ENCODE measurements at places on chromosomes 5 and 9. TPM values are rescaled to one million over a fixed set of nuclear protein-coding genes. Genes with fewer than 3 reads are reported as not detected.

The NUTM2F gene
- total RNA-seq = not detected

- H3K27me3 ChIP-seq = peaks cover 12% of the 10 kb centered on the region
- peaks cover 2% of the 10 kb centered on the region for H3K4me1 ChIP-seq
- no peaks in the 10 kb centered on the region for H3K36me3 ChIP-seq
- H3K4me3 ChIP-seq = no peak overlapping the region
- no peak overlapping the region for H3K27ac ChIP-seq
- DNase-seq = no peak
Measured at GRCh38 chr5:1121891-1122290, 10.0 kb upstream of the SLC12A7 start.

GRCh38 chr9:123316053-123316718 lies 39.8 kb upstream of the CRB2 start:
- H3K27me3 ChIP-seq = peaks cover 4% of the 10 kb centered on the region
- no peak overlapping the region for H3K27ac ChIP-seq
- no peak overlapping the region for H3K4me3 ChIP-seq
- no peaks in the 10 kb centered on the region for H3K36me3 ChIP-seq
- peaks cover 8% of the 10 kb centered on the region for H3K4me1 ChIP-seq
- DNase-seq = no peak

DNA sequence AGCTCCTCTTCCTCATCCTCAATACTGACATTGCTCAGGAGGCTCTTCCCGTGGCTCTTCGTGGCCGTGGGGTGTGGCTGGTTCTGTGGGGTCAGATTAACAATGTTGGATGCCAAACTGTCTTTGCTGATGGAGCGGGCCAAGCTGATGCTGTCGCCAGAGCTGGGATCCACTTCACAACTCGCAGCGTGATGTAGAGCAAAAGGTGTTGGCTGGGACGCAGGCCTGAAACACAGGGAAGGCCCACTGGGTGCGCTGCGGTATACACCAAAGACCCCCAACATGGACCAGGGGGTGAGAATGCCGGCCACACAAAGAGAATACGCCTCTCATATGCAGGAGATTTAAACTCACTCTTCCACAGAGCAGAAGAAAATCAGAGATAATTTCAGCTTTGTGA lies 84.3 kb downstream of the CAMSAP1 start:
- peaks cover 5% of the 10 kb centered on the region for H3K36me3 ChIP-seq
- H3K27me3 ChIP-seq = no peaks in the 10 kb centered on the region
- no peak overlapping the region for H3K27ac ChIP-seq
- H3K4me1 ChIP-seq = no peaks in the 10 kb centered on the region

GRCh38 chr9:120263836-120264235 lies 316.1 kb downstream of the CDK5RAP2 start:
- no peaks in the 10 kb centered on the region for H3K27me3 ChIP-seq
- DNase-seq = no peak
- H3K36me3 ChIP-seq = no peaks in the 10 kb centered on the region
- no peak overlapping the region for H3K27ac ChIP-seq
- no peak overlapping the region for H3K4me3 ChIP-seq

GRCh38 chr5:59709846-59710245 lies 183.7 kb downstream of the PDE4D start:
- no peaks in the 10 kb centered on the region for H3K4me1 ChIP-seq
- DNase-seq = no peak

DNA sequence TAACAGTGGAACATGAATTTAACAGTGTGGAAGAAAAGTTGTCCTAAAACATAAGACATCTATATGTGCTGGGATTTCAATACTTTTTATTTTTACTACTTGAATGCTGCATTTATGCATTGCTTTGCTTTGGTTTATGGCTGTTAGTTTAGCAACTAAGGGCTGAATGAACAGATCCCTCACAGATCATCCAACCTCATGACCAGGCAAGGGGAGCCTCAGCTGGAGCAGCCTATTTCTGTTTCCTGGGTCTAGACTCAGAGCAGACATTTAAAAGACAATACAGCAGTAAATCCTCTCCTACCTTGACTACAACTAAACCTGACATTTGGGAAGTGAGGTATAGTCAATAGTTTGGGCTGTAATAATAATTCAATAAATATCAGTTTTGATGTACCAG lies 163.3 kb downstream of the AUH start:
- no peak overlapping the region for H3K4me3 ChIP-seq
- H3K4me1 ChIP-seq = peaks cover 36% of the 10 kb centered on the region
- no peak for DNase-seq
- no peak overlapping the region for H3K27ac ChIP-seq
- H3K36me3 ChIP-seq = peaks cover 38% of the 10 kb centered on the region

- DNase-seq = no peak
- H3K36me3 ChIP-seq = no peaks in the 10 kb centered on the region
- H3K4me3 ChIP-seq = no peak overlapping the region
- H3K27me3 ChIP-seq = no peaks in the 10 kb centered on the region
- no peaks in the 10 kb centered on the region for H3K4me1 ChIP-seq
Measured at GRCh38 chr5:161598686-161599085, 52.2 kb upstream of the GABRB2 start.

- peak overlapping the region; percentile 34 for H3K27ac ChIP-seq
- no peak for DNase-seq
- H3K27me3 ChIP-seq = no peaks in the 10 kb centered on the region
- H3K4me3 ChIP-seq = no peak overlapping the region
Measured at GRCh38 chr9:137745541-137745991, 126.8 kb downstream of the EHMT1 start.

- H3K4me3 ChIP-seq = no peak overlapping the region
- peaks cover 2% of the 10 kb centered on the region for H3K27me3 ChIP-seq
- H3K4me1 ChIP-seq = no peaks in the 10 kb centered on the region
- no peak for DNase-seq
Measured at GRCh38 chr5:133155326-133155969, 103.6 kb downstream of the HSPA4 start.

- DNase-seq = no peak
- no peaks in the 10 kb centered on the region for H3K4me1 ChIP-seq
Measured at GRCh38 chr5:37637165-37637845, 202.5 kb downstream of the GDNF start.

GRCh38 chr5:66406761-66407336 lies 189.3 kb upstream of the MAST4 start:
- DNase-seq = no peak
- H3K27me3 ChIP-seq = peaks cover 9% of the 10 kb centered on the region
- H3K4me3 ChIP-seq = no peak overlapping the region
- no peaks in the 10 kb centered on the region for H3K4me1 ChIP-seq
- no peak overlapping the region for H3K27ac ChIP-seq

GRCh38 chr9:22383718-22384117 lies 62.9 kb upstream of the DMRTA1 start:
- DNase-seq = no peak
- H3K4me1 ChIP-seq = no peaks in the 10 kb centered on the region
- H3K4me3 ChIP-seq = no peak overlapping the region
- no peaks in the 10 kb centered on the region for H3K36me3 ChIP-seq
- H3K27ac ChIP-seq = no peak overlapping the region
- no peaks in the 10 kb centered on the region for H3K27me3 ChIP-seq

DNA sequence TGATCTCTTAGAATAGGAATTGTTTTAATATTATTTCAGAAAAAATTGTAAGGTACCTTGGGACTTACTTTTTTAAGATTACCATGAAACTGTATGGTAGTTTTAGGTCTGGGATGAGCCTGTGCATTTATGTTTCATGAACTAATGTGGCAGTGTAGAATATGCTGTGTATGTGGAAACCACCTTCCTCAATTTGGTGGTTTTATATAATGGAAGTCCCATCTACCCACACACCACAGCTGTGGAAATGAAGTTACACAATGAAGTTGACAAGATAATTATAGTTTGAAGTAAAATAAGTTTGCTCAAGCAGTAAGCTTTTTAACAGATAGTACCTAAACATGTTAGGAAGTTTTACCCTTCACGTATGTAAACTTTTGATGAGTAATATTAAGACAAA lies 24.4 kb downstream of the WDR36 start:
- no peaks in the 10 kb centered on the region for H3K27me3 ChIP-seq
- no peak overlapping the region for H3K27ac ChIP-seq
- peaks cover 8% of the 10 kb centered on the region for H3K4me1 ChIP-seq
- no peak for DNase-seq
- peaks cover 28% of the 10 kb centered on the region for H3K36me3 ChIP-seq
- no peak overlapping the region for H3K4me3 ChIP-seq

Data from activated naive CD8-positive, alpha-beta T cell treated with anti-CD3 and anti-CD28 coated beads, Interleukin-2, amount 10 ng/mL, durations not matched to agents 7 days and 5 days (primary cell).